Right lobe of liver (tissue), 6 donors: ENCODE measurements at places on chromosomes 1 and 21.

DNA sequence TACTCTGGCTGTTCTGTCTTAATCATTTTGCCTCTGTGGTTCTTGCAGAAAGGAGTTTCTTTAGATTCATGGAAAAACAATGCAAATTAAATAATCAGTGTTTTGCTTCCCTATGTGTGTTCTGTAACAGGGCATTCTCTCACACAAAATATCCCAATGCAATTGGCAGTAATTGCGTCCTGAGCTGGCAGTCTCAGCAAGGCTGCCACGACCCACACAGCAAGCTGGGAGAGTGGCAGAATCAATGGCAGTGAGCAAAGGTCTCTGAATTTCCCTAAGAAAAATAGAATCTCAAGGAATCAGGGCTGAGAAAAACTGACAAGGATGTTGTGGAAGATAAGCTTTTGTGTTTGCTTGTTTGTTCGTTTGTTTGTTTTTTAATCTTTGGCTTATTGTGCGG lies 198.1 kb upstream of the ST6GALNAC5 start:
- DNase-seq = peak; percentile 58

DNA sequence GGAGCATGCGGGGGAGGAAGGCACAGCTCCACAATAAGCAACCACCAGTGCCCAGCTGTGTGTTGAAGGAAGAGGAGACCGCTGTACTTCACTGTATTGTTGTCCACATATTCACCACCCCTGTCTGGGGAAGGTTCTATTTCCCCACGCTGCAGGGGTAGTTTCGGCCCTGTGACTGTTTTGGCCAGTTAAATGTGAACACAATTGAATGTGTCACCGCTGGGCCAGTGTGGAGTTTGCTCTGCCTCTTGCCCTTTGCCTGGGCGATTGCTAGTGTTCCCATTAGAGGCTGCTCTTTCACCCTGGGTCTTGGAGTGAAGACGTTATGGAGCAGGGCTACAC lies 32.6 kb downstream of the UBE4B start:
- peak; percentile 68 for DNase-seq

- no peak for DNase-seq
These were observed 24.4 kb downstream of the RCAN3 start for GRCh38 chr1:24526940-24527542.

DNA sequence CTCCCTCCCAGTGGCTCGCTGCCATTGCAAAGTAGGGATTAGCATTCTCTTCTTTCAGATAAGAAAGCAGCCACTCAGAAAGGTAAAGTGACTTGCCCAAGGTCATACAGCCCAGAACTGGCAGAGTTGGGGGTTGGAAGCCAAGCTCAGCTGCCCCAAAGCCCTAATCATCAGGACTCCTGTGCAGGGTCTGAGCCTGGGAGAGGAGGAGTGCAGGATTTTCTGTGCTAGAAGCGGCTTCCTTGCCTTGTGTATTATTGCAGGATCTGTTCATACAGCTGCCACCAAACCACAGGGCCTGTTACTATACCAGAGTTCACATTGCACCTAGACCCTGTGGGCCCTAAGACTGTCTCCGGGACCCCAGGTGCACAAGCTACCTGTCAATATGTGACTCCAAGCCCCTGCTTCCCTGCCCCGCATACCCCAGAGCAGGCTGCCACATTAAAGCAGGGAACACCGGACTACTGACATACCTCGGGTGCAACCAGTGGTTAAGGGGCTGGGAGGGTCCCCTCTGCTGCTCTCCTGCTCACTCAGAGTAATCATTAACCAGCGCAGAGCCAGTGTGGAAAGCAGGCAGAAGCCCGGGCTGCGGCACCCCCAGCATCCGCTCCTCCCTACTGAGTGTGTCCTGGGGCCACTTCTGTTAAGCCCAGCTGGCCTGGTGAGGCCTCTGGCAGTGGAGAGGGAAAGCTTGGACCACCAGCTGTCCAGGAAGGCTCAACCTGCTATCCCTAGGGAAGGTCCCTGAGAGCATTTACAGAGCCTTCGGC lies 15.8 kb downstream of the HSPG2 start:
- DNase-seq = no peak

DNA sequence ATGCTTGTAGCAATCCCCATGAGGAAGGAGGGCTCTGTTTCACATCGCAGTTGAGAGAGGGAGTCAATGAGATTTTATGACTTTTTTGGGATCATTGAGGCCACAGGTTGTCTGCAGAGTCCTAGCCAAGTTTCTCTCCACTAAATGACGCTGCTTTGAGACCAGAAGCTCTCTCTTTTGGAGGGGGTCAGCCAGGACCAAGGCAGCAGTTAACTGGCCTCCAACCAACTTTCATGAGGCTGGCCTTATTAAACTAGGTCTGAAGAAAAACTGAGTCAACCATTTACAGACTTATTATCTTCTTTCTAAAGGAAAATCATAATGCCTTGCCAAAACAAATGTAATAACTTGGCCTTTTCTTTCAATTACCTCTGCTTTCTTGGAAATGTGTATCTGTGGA lies 8.6 kb downstream of the WLS start:
- no peak for DNase-seq

DNA sequence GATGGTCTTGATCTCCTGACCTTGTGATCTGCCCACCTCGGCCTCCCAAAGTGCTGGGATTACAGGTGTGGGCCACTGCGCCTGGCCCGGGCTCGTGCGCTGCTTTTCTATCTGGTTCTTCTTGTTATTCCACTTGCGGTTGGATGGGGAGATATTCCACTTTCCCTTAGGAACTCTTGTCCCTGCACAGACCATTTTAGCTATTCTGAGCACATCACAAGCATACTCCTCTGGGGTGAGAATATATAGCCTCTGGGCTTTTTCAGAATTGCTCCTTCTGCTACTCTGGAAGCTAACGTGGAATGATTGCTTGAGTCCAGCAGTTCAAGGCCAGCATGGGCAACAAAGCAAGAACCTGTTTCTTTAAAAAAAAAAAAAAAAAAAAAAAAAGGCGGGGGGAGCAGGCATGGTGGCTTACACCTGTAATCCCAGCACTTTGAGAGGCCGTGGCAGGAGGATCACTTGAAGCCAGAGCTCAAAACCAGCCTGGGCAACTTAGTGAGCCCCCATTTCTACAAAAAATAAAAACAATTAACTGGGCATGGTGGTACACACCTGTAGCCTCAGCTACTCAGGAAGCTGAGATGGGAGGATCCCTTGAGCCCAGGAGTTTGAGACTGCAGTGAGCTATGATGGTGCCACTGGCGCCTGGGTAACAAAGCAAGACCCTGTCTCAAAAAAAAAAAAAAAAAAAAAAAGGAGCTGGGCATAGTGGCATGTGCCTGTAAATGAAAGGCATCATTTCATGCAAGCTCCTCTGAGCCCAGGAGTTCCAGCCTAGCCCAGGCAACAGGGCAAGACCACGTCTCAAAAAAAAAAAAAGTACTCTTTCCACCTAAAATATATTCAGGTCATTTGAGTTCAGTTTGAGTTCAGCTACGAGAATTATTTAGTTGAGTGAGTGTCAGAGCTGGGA lies 11.8 kb upstream of the PGD start:
- DNase-seq = no peak

- DNase-seq = peak; percentile 29
These were observed 23.6 kb upstream of the EPS8L3 start for GRCh38 chr1:109787211-109787844.

GRCh38 chr21:44353191-44353970 lies at the start of gene TRPM2:
TRPM2 (plus strand) TSS chr21:44353621; CDS start chr21:44353701, 80 bp downstream.
- peak; percentile 80 for DNase-seq

- no peak for DNase-seq
These were observed 222.6 kb upstream of the DPYD start for GRCh38 chr1:98143403-98143802.

- DNase-seq = no peak
These were observed 74.7 kb downstream of the LHX8 start for GRCh38 chr1:75208862-75209261.

- no peak for DNase-seq
These were observed 155.3 kb downstream of the DISC1 start for GRCh38 chr1:231781892-231782291.

DNA sequence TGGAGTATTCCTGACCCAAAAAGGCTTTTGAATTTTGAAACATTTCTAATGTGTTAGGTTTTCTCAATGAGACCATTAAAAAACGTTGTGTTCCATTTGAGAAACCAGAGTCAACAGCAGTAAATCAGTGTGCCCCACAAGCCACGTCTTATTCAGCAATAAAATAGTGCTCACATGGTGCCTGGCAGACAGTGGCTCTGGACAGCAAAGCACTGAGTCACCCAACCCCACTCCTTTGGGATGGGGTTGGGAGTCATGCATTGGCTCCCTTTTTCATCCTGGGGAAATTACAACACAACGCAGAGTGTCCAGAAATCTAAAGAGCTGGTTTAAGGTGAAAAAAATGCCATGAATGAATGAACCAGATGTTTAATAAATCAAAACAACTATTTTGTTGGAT lies 46.5 kb downstream of the KCNJ15 start:
- no peak for DNase-seq

GRCh38 chr1:219498666-219499065 lies 114.2 kb downstream of the ZC3H11B start:
- no peak for DNase-seq
